IMR-90 (cell line): ENCODE measurements at places on chromosomes 7 and 10. TPM values are rescaled to one million over a fixed set of nuclear protein-coding genes. Genes with fewer than 3 reads are reported as not detected.
A peak's percentile ranks its signal among the peaks of the same experiment; 100 is the strongest.

DNA sequence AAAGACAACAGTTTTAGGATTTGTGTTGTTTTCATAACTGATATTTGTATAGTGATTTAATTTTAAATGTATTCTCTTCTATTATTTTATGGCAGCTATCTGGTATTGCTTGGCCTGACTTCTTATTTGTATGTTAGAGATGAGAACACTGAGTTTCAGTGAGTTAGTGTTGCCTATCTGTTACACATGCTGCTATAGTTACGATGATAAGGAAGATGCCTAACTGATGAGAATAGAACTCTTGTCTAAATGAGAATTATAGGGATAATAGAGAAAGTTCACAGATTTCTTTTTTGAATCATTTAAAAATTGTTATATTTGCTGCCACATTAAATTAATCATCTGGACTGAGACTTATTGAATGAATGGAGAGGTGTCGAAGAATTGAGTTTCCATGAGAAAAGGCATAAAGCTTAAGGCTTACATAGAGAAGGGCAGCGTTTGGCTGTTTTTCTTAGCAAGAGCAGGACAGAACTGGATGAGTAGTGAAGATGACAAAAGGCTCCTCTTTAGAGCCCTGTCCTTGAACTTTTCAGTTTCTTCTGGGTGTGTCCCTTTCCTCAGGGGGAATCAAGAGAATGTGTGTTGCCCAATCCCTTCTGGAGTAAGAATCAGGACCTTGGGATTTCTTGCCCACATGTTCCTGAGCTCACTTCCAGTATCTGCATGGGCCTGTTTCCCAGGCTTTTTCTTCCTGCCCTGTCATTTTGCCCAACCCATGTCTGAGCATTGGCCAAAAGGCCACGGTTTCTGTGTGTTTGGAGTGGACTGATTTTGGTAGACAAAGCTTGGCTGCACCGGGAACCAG is 195.6 kb upstream of the CSTF2T start:
- peak; percentile 73 for DNase-seq

GRCh38 chr10:85642082-85642420 is 724.5 kb downstream of the GRID1 start:
- no peak for DNase-seq

GRCh38 chr7:110470420-110470819 is 620.5 kb upstream of the LRRN3 start:
- DNase-seq = no peak

DNA sequence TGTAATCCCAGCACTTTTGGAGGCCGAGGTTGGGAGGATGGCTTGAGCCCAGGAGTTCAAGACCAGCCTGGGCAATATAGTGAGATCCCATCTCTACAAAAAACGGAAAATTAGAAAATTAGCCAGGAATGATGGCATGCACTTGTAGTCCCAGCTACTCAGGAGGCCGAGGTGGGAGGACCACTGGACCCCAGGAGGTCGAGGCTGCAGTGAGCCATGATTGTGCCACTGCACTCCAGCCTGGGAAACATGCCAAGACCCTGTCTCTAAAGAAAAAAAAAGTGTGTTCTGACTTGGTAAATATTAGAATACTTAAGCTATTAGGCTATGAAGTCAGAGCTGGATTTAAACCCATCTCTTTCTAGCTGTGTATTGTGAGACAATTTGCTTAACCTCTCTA is 81.0 kb upstream of the KAT6B start:
- no peak for DNase-seq

- no peak for DNase-seq
Measured at GRCh38 chr7:159024280-159024951, 120.3 kb downstream of the VIPR2 start.

- DNase-seq = no peak
Measured at GRCh38 chr10:1598393-1599153, 138.8 kb downstream of the ADARB2 start.

- DNase-seq = no peak
Measured at GRCh38 chr10:131591936-131592335, 280.4 kb upstream of the TCERG1L start.

- DNase-seq = no peak
Measured at GRCh38 chr7:113892818-113893217, 26.0 kb downstream of the PPP1R3A start.

DNA sequence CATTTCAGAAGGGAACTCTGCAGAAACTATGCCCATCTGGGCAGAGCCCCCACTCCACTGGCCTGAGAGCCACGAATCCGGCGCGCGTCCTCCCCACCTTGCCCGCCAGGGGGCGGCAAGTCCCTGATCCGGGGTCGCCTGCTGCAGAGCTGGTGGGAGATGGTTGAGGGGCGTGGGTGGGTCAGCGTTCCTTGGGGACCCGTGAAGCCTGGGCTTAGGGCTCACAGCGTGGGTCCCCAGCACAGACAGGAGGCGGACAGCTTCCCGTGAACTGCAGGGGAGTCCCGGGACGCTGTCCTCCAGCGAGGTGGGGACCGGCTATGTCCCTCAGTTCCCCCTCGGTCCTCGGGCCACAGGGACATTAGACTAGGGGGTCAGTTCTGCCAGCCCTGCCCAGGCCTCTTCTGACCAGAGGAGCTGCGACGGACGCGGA is 585 bp upstream of the POP7 start:
- peak; percentile 59 for DNase-seq

GRCh38 chr10:86284355-86285105 is 82.1 kb downstream of the GRID1 start:
- DNase-seq = no peak

GRCh38 chr7:149494738-149495368 is 2.8 kb downstream of the ZNF746 start:
- peak; percentile 61 for DNase-seq

GRCh38 chr7:158396982-158397862 is 190.4 kb downstream of the PTPRN2 start:
- no peak for DNase-seq

GRCh38 chr10:8061274-8062211 is 7.1 kb downstream of the GATA3 start:
- no peak for DNase-seq

- DNase-seq = no peak
Measured at GRCh38 chr7:41431671-41432070, 271.2 kb downstream of the INHBA start.

- DNase-seq = peak; percentile 81
Measured at GRCh38 chr7:106640368-106641141, 20.4 kb downstream of the CCDC71L start.

DNA sequence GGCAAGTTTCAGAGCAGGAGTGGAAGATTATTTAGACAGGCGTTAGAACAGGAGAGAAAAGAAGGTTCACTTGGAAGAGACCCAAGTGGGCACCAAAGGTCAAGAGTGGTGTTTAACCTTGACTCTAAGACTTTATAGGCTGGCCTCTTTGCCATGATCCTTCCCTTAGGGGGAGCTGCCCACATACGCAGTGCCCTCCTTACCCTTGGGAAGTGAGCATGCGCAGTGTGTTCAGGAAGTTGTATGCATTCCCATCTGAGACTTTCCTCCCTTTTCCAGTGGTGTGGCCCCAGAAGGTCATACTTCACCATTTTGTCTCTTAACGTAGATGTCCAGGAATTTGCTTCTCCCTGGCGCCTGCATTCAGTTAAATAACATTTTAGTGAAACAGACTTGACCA is 95.8 kb downstream of the CXCL12 start:
- DNase-seq = no peak

- DNase-seq = peak; percentile 76
Measured at GRCh38 chr10:44567471-44567870, 182.6 kb upstream of the CXCL12 start.

- DNase-seq = peak; percentile 91
Measured at GRCh38 chr10:10500937-10501336, 516.7 kb upstream of the CELF2 start.

DNA sequence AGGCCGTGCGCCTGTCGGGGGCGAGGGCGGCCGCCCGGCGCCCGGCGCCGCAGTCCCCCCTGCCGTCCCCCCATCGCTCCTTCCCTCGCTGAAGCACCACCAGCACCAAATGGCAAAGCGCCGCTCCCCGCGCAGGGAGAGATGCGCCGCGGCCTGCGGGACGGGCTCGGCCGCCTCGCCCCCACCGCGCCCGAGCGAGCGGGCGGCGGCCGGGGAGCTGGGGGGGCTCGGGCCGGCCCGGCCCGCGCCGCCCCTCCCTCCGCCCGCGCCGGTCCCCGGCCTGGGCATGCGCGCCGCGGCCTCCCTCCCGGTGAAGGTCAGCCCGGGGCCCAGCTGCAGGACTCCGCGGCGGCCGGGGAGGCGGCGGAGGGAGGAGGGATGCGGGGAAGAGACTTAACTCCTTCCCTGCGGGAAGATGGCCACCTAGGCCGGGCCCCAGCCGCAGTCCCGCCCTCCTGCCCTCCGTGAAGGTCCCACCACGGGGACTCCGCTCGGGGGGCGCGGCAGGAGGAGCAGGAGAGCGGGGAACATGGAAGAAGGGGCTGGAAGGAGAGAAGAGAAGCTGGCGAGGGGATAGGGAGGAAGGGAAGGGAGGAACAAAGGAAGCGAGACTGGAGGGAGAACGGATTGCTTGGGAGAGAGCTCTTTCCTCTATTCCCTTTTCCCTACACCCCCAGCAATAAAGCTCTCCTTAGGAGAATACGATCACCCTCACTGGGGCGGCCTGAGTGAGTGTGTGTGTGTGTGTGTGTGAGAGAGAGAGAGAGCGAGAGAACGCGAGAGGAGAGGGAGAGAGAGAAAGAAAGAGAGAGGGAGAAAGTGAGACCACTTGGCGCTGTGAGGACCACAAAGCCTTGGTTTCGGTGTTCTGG is 3.4 kb upstream of the SMARCD3 start:
- DNase-seq = peak; percentile 69

- DNase-seq = no peak
Measured at GRCh38 chr7:9097565-9098060, 664.2 kb downstream of the NXPH1 start.

DNA sequence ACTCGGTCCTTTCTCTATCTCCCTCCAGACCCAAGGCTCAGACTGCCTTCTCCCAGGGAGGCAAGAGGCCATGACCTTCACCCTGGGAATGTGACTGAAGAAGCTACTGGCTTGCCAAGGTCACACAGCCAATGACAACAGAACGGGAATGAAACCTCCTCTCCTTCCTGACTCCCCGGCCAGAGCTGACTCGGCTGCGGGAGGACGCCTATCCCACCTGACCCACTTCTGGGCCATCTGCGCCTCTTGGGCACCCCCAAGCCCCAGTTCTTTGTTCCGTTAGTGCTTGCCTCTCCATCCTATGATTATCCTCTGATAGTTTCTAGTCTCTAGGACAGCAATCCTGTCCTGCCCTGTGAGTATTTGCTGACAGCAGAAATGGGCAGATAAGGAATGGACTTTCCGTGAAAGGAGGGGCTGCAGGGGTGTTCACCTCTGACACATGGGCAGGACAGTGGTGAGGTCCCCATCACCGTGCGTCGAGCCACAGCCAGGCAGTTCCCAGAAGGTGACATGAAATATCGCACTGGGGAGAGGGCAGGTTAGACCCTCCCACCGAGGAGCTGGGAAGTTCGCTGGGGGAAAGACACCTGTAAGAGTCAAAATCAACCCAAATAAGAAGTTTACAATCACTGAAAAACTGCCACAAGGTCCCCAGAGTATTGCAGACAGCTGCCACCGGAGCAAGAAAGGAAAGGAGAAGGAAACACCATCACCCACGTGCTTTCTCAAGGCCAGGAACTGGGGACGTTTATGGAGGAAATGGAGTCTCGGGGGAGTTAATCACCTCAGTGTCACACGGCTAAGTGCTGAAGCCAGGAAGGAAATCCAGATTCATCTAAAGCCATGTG is 63.0 kb downstream of the INSIG1 start:
- no peak for DNase-seq

DNA sequence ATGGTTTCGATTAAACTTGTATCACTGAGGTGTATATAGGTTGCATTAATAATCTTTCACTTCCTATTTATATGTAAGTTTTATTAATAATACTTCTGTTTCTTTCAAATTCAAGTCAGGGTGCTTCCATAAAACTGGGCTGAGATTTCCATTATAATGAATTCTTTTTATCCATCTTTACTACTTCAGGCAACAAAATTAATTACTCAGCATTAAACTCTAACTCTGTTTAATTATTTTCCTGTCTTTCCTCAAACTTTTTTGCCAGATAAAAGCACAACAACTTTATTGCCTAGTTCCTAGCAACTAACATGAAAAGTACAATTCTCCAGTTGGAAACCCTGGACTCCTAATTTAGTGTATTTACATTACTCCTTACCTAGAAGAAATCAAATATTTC is 3.0 kb upstream of the MINDY3 start:
- no peak for DNase-seq

DNA sequence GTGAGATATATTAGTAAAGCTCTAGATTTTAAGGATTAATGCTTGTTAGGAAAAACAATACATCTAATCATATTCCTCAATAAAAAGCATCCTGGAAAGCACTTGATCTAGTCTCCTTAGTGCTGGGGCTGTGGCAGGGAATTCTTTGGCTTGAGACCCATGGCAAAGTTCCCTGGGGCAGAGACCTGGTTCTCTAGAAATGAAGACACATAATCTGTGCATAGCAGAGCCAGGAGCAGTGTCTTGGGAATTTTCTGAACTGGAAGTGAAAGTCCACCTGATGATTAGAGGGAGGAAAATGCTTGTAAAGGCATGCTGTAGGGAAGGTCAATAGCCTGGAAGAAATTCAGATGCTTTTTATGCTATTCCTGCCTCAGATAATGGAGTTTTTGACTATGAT is 247.4 kb downstream of the CDK14 start:
- no peak for DNase-seq

The TAS2R4 gene
- total RNA-seq = 0.18 and 0.28 TPM in 2 replicates

The EIF3B gene
- 201 and 211 TPM in 2 replicates for total RNA-seq

The OPN4 gene
- not detected in 2 replicates for total RNA-seq

The INMT gene
- 1.7 and 2.2 TPM in 2 replicates for total RNA-seq

The IL6 gene
- 15.2 and 18.3 TPM in 2 replicates for total RNA-seq

The CCSER2 gene
- total RNA-seq = 27.8 and 31.7 TPM in 2 replicates
